ENCODE measurements at places on chromosomes 1 and 21.

- DNase-seq: peak; percentile 76
Measured at GRCh38 chr1:19341201-19342061, 29.3 kb downstream of the SLC66A1 start.

DNA sequence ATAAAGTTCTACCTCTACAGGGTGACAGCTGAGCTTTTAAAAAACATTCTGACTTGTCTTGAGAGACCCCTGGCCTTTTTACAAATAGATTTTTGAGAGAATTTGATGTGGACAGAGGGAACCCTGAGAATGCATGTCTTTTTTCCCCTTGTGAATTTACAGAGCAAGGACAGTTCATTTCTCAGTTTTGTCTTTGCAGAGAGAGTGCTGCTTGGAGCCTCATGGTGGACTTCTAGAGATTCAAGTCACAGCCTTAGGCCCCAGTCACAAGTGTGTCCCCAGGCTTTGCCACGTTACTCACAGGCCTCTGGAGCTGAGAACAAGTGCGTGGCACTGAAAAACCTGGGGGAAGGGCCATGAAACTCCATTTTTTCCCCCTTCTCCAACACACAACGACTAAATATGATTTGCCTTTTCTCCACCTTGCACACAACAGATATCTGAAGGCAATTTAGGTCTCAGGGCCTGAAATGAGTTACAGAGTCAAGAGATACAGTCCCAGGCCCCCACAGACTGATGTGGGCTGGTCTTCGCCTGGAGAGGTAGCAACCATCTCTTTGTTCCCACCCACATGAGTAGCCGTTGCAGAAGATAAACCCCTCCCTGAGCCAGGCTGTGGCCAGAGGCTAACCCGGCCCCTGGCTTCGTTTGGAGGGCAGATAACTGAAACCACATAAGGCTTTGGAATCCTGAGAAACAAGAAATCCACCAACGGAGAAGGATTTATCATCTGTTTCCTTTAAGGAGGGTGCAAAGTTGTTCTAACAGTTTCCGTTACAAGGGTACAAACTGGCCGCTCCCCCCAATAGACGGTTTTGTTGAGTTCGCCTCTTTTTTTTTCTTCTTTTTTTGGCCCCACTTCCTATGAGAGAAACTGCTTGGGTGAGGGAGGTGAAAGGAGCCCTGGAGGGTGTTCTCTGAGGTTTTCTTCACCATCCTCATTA lies 1.0 kb upstream of the PIGV start:
- DNase-seq: peak; percentile 82

DNA sequence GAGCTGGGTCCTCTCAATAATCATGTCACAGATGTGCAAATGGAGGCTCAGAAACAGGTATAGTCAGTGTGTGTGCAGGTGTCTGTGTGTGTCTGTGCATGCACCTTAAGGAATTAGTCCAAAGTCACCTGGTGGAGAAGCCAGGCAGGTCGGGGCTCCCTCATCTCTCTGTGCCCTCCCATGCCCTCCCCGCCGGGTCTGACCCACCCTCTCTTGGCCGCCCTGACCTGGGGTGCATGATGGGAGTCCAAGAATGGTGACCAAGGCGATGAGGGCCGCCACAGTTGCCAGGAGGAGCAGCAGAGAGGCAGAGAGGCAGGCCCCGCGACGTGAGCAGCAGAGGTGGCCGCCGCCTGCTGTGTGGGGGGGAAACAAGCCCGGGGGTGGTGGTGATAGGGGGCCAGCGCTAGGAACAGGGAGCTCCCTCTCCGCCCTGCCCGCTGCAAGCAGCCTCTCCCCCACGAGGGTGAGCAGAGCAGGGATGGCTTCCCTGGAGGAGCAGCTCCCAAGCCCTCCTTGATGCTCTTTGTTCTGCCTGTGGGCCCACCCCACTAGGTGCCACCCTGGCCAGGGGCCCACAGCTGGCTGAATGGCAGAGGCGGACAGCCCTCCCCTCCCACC lies 3.9 kb downstream of the LDLRAD1 start:
- no peak for DNase-seq

DNA sequence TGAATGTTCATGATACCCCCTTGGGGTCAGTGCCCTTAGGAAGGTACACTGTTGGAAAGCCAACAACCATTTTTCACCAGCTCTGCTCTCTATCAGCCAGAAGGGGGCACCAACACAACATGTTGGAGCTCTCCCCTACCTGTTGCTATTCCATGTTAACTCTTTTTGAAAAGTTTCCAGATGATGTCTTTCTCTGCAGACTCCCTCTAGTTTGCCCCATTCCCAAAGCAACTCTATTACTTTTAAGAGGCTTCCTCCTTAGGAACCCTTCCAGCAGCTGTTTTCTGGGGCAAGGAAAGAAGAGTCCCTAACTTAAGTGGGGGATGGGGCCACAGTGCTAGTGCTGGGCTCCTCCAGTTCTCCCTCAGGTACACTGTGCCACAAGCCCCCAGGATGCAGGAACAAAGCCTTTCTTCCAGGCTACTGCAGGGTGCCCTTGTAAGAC lies 22.9 kb upstream of the NDC1 start:
- DNase-seq: peak; percentile 49

DNA sequence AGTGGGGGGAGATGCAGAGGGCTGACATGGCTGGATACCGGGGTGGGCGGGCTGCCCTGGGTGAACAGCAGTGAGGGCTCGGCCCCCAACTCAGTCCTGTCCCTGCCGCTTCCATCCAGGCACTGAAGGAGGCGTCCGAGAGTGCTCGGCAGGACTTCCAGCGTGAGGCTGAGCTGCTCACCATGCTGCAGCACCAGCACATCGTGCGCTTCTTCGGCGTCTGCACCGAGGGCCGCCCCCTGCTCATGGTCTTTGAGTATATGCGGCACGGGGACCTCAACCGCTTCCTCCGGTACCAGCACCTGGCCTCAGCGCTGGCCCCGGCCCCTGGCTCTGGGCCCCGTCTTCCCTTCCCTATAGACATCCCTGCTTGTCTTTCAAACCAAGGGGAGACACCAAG lies 15.6 kb downstream of the NTRK1 start:
- no peak for DNase-seq

GRCh38 chr1:71166178-71167173 lies 85.6 kb upstream of the ZRANB2 start:
- no peak for DNase-seq

Measured in liver (tissue), 10 donors.